Activated T-cell treated with anti-CD3 and anti-CD28 coated beads, Interleukin-2, amount 50 U/mL, for 24 hours (primary cell): ENCODE measurements at places on chromosomes 3 and 15.

GRCh38 chr3:171101982-171102641 lies 75.6 kb upstream of the SLC2A2 start:
- DNase-seq = no peak

- no peak for DNase-seq
Observed at GRCh38 chr3:45960289-45960688, 17.0 kb downstream of the CXCR6 start.

DNA sequence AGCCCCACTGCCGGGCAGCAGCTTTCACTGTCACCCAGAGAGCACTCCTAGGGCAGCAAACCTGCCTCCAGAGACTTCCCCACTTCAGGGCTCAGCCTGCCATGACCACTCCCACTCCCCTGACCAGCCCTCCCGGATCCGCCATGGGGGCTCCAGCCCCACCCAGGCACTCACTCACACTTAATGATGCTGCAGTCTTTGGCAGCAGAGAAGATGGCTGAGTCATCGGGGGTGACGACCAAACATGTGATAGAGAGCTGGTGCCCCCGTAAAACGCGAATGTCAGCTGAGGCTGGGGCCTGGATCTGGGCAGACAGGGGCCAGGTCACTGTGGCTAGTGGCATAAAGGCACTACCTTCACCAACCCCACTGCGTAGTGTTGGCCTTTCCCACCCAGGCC lies 4.7 kb downstream of the RRP9 start:
- no peak for DNase-seq

DNA sequence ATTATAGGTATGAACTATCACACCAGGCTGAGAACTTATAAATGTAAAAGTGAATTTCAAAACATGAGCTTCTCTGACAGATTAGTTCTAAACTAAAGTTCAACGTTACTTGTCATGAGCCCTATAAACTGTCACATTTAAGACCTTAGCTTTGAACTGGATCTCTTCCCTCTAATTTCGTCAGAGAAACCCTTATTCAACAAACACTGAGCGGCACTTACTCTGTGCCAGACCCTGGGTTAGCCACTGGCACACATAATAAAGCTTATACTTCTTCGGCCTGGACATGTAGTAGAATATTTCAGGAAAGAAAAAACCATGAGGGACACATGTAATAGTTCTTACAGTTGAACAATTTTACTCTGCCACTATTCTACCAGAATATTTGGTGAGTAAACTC lies 5.6 kb downstream of the PCYT1A start:
- no peak for DNase-seq

DNA sequence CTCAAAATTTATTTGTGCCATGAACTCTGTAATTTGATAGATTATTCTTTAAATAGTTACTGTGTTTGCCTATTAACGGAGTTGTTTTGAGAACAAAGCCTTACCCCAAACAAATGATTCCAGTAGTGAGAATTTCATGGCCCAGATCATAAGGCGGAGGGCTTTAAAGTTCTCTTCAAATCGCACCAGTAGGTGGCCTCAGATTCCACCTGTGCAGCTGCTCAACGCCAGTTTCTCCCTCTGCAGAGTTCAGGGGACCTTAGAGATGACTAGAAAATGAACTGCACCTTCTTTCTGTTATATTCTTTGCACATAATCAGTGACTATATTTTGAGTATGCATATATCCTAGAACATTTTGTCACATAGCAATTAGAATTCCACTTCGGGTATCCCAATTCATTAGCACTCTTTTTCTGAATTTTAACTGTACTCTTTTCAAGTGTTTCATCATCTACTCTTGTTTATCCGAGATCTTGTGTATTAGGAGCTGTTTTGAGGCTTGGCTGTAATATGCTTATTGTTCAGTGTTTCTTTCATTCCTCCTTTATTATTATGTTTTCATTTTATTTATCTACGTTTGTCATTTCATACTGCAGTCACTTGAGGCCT lies 232.6 kb upstream of the CHRM5 start:
- DNase-seq = no peak

DNA sequence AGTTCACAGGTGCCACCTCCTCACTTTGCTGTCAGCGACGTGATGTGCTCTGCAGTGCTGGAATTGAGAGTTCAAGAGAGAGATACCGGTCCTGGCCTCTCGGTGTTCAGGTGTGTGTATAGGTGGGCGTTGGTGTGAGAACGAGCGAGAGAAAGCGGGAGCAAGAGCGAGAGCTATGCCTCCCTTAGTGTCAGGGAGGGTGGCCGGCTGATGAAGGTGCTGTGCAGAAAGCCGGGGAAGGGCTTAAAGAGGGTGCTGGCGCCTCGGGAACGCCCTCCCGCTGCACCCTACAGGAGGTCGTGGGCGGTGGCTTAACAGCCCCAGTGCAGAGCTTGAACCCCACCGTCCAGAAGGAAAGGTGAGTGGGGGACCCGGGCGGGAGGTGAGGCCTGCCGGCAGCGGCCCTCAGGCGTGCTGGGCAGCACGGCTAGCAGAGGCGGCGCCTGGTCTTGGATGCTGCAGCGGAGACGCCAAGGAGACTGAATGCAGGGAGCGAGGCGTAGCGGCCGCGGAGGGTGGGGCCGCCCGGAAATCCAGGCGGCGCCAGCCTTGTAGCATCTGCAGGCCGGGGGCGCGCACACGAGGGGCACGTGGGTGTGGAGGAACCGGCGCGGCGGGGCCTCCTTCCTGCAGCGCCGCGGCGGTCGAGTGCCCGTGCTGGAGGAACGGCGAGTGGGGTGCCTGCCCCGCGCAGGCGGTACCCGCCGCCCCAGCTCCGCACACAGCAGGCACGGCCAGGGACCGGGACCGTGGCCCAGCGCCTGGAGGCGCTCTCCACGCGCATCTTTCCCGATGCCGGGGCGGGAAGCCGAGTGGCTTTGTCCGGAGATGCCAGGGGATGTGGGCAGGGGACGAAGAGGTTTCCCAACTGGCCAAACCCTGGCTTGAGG lies 246.8 kb upstream of the TOPAZ1 start:
- peak; percentile 44 for DNase-seq

GRCh38 chr3:180421721-180422120 lies 180.2 kb upstream of the TTC14 start:
- no peak for DNase-seq

DNA sequence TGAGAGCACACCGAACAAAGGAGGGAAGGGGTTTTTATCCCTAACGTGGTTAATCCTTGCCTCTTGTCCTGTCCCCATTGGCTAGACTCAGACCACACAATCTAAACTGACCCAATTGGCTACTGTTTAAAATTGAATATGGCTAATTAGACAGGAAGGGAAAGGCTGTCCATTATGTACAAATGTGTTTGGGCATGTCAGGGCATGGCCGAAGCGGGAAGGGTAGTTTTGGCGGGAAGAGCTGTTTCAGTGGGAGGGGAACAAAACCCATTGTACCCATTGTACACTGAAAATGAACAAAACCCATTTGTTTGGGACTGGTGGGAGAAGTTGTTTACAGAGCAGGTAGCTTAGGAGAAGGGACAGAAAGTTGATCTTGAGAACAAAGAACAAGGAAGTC lies 330.9 kb upstream of the POU1F1 start:
- DNase-seq = no peak

DNA sequence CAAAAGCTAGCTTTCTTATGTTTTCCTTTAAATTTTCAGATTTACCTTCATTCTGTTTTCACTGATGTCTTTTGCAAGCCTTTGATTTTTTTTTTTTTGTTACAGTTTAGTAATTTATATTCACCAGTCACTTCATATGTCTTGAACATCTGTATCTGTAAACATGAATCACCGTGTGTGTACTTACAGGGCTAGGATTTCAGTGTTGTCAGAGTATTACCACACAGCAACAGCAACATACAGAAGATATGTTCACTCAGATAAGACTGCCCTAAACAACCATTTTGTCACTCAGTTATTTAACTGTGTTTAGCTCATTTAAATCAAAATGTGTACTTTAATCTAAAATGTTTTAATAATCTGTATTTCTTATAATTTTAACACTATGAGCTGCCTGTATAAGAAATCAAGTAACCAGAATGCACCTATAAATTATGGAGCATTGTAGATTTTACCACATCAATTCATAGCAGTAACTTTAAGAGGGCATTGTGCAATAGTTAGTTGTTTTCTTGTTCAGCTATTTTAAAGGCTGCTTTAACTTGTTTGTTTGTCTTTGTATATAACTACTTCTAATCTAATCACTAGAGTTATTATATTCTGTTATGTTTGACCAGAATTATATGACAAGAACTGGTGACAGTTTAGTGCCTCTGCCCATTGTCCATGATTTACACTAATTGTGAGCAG lies 50.4 kb downstream of the GHSR start:
- DNase-seq = no peak

DNA sequence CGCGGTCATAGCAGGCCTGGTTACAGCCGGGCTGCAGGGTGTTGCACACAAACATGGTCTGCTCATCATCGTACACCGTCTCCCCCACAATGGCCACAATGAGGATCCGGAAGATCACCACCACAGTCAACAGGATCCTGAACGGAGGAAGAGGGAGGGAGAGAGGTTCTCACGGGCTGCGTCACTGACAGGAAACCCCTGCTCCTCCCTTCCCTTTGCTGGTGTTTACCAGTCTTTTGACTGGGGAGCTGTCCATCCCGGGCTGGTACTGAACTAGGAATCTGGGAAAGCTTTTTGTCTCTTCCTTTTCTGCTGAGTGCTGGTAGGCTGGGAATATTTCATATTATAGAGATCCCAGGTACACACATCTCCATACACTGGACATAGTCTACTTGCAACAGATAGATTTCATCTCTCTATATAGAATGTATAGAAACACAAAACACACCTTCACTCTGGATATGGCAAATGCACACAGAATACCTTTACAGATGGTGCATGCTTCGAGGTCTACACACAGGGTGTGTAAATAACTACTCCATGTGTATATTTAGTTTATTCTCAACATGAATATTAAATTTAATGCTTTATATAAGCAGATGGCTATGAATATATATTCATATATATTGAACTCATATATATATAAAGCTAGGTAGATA lies 1.4 kb downstream of the GJD2 start:
- no peak for DNase-seq

DNA sequence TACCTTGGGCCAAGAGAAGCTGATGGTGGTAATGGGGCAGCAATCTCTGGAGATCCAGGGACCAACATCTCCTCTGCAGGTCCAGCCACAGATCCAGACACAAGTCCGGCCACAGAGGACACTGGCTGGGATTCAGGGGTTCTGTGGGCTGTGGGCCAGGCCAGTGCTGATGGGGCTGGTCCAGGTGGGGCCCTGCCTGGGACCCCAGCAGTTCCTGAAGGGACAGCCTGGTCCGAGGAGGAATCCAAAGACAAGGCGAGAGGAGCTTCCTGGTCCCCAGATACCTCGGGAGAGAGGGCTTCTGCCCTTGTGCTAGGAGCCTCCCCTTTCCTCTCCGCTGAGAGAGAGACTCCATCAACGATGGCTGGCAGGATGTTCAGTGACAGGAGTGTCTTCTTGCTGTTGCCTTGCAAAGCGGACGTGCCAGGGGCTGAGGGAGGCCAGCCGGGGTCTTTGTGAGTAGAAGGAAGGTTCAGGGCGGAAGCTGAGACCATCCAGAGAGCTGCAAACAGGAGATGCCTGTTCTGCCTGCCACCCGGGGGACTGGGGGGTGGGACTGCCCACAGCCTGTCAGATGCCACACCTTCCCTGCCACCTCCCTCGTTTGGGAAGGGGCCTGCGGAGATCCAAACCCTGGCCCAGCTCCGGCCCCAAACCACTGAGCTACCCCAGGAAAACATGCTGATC lies 24.5 kb upstream of the GOLGA6C start:
- DNase-seq = peak; percentile 23

- DNase-seq = no peak
Observed at GRCh38 chr15:47027322-47027946, 689.9 kb upstream of the SEMA6D start.

- DNase-seq = no peak
Observed at GRCh38 chr3:57654267-57654666, 38.6 kb downstream of the DENND6A start.

DNA sequence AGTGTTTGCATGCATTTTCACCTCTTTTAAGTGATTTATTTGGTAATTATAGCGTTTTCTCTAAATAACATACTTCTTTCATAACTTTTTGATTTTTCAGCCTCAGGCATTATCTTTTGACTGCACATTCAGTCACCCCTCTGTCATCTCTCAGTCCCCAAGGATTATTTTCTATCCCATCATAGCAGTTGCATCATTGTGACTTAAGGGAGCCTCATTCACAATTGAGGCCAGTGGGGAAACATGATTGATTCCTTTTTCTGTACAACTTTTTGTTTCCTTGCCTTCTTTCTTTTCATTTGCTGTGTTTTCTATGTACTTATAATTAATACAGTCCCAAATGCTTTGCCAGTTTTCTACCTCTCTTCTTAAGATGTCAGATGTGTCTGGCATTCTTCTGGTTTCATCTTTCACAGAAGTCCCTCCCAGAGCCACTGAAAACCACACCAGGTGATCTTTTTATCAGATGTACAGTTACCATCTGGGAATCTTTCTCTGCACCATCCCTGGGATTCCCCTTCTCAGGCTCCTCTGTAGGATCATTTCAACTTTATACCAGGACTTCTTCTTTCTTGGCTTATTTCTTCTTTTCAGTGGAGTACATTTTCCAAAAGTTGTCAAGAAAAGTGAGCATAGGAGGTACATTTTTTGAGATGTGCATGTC lies 151.4 kb downstream of the RAP2B start:
- no peak for DNase-seq

GRCh38 chr3:27357665-27358258 lies 11.4 kb downstream of the NEK10 start:
- no peak for DNase-seq

GRCh38 chr3:104546301-104546700 lies 820.4 kb upstream of the ALCAM start:
- no peak for DNase-seq

GRCh38 chr3:139127101-139127500 lies 82.4 kb upstream of the PRR23C start:
- no peak for DNase-seq

- no peak for DNase-seq
Observed at GRCh38 chr3:128448491-128448890, 18.2 kb downstream of the DNAJB8 start.

DNA sequence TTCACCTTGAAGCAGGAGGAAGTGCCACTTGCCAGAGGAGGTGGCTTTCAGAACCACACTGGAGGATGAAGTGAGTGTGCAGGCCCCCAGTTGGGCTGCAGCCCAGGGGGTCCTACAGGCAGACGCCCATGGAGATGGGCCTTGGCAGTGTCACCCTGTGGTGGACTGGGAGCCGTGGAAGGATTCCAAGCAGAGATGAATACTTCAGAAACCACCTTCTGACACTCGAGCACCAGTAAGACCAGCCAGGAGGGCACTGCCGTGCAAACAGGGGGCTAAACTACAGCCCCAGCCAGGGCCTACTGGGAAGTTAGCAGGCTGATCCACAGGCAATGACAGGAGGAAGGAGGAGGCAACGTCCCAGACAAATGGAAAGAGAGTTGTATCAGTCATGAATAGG lies 55.4 kb downstream of the VGLL4 start:
- no peak for DNase-seq
